ENCODE measurements at places on chromosomes 16 and 17.
A peak's percentile ranks its signal among the peaks of the same experiment; 100 is the strongest.

- DNase-seq, result peak; percentile 58
Measured at GRCh38 chr17:35373984-35374765, 754 bp upstream of the SLFN11 start.

DNA sequence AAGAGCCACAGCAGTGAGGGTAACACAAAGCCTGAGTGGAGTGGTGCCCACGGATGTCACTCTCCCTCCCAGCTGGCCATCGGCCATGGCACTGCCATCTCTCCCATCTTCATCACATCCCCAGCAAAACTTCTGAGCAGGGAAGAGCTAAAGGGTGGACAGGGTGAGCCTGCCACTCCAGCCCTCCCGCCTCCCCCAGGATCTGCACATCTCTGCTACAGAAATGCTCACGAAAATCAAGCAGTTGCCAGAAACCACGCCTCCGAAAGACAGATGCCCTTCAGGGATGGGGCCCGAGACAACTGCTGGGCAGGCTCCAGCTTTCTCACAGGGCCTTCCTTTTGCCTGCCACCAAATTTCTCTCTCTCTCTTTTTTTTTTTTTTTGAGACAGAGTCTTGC, 3.6 kb downstream of the GRIN2C start:
- DNase-seq, result no peak

GRCh38 chr17:79595471-79595870, 15.4 kb downstream of the RBFOX3 start:
- no peak for DNase-seq

DNA sequence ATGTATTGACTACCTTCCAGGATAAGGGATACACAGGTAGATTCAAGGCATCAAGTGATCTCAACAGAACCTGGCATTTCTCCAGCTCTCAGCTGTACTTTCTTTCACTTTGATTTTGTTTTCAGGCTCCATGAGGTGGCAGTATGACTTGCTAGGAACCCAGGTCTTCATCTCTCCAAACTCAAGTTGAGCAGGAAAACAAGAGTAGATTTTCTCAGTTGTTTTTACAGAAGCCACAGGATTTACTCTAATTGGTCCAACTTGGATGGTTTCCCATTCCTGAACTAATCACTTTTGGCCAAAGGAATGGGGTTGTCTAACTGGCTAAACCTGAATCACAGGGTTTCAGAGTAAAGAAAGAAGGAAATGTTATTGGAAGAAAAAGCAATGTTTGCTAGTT, 146.6 kb downstream of the TRIM37 start:
- DNase-seq, result no peak

DNA sequence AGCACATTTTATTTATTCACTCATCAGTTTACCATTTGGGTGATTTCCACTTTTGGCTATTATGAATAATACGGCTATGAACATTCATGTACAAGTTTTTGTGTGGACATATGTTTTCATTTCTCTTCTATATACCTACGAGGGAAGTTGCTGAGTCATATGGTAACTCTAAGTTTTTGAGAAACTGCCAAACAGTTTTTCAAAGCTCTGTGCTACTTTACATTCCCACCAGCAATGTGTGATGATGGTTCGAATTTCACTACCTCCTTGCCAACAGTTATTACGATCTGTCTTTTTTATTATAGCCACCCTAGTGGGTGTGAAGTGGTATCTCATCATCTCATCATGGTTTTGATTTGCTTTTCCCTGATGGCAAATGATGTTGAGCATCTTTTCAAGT, 63.7 kb upstream of the MRTFB start:
- no peak for DNase-seq

DNA sequence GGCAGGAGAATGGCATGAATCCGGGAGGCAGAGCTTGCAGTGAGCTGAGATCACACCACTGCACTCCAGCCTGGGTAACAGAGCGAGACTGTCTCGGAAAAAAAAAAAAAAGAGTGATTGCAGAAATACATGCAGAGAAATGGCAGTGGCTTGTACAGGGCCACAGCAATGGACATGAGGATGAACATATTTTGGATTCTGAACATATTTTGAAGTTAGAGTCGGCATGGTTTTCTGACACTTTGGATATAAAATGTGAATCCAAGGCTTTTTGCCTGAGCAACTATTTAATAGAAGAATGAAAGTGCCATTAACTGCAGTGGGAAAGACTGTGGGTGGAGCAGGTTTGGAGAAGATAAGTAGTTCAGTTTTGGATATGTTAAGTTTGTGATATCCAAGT, 35.8 kb downstream of the CPD start:
- DNase-seq, result no peak

GRCh38 chr17:78718575-78719208, 63.4 kb downstream of the CYTH1 start:
- no peak for DNase-seq

DNA sequence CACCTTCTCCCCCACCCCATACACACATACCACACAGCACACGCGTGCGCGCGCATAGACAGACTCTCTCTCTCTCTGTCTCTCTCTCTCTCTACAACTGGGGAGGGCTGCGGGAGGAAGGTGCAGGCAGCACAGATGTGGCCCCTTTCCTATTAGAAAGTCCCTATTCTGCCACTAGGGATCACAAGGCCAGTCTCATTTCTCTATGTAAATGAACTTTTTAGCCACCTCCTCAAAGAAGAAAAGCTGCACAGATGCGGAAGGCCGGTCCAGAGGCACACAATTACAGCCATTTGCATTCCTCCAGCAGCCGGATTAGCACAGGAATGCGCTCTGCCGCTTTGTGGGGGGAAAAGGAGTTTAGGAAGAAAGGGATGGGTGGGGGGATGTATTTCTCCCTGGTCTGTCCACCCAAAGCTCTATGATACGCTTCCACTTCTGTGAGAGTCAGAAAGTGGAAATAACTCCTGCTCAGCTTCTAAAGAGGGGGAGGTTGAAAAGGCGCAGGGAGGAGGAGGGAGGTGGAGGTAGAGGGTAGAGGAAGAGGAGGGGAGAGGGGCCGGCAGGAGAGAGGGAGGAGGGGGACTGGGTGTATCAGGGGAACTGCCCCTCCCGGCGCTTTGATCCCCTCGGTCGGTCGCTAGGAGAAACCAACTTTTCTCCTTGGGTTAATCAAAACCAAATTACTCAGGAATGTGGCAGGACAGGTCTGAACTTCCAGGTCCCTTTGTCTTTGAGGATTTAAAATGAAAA, 11.7 kb downstream of the ZFHX3 start:
- DNase-seq, result peak; percentile 84

DNA sequence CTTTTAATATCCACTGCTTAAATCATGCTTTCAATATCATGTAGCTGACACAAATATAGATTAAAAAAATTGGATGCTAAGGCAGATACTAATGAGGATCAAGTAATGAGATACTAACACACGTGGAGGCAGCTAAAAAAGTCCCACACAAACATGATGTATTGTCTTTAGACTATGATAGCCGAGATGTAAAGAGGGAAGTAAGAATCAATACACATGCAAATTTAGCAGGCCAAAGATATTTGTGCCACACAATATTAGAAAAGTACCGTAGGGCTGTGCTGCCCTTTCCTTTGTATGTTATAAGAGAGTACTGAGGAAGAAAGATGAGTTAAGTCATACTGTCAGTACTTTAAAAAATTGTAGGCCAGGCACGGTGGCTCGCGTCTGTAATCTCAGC, 51.4 kb upstream of the STAC2 start:
- no peak for DNase-seq

DNA sequence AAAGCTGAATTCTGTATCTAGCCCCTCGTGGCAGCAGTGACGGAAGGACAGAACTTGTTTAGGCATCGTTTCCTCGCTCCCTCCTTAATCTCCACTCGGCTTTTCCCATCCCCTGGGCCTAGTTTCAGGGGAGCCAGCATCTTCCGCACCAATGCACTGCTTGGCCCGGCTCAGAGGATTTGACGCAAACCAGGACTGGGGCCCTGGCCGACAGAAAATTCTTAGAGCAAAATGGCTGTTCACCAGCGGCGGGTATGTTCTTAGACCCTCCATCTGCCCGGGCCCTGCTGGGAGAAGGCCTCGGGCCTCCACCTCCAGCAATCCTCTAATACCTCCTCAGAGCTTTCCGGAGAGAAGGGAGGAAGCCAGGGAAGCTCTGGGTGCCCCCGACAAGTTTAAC, 54.6 kb downstream of the TBC1D16 start:
- DNase-seq, result peak; percentile 20

GRCh38 chr17:68511254-68511670, 968 bp upstream of the PRKAR1A start:
- no peak for DNase-seq

- no peak for DNase-seq
Measured at GRCh38 chr16:69260506-69260905, 50.6 kb upstream of the VPS4A start.

- DNase-seq, result no peak
Measured at GRCh38 chr17:44637066-44637465, 19.2 kb upstream of the MEIOC start.

GRCh38 chr16:35171106-35171505, 1711.7 kb downstream of the TP53TG3F start:
- DNase-seq, result no peak

DNA sequence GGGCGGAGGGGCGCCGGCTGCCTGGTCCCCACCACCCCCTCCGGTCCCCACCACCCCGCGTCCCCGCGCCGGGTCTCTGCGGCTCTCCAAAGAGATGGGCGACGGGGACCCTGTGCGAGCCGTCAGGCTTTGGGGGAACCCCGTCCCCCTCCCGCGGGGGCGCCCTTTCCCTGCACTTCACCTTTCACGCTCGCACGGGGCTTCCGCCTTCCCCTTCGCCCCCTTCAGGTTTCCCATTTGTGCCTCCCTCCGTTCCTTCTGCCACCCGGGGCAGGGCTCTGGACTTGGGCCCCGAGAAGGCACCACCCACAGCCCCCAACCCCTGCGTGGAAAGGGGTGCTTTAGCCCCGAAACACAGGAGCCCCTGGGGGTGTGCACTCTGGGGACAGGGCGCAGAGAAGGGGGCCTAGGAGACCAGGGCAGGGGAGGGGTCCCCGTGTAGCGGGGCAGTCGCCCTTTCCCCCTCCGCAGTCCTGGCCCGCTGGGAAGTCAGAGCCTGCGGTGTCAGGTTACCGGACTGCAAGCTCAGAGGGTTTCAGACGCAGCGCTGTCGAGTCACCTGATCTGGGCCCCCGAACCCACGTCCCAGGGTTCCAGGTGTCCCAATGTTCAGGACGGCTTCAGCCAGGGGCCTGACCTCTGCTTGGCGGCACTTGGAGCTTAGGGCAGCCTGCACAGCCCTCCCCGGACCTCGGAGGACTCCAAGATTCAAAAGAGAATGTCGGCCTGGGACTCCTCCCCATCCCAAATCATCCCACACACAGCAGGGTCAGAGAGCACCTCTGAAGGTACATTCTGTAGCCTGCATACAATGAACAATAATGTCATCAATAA, 6.7 kb upstream of the CCDC92B start:
- peak; percentile 94 for DNase-seq

DNA sequence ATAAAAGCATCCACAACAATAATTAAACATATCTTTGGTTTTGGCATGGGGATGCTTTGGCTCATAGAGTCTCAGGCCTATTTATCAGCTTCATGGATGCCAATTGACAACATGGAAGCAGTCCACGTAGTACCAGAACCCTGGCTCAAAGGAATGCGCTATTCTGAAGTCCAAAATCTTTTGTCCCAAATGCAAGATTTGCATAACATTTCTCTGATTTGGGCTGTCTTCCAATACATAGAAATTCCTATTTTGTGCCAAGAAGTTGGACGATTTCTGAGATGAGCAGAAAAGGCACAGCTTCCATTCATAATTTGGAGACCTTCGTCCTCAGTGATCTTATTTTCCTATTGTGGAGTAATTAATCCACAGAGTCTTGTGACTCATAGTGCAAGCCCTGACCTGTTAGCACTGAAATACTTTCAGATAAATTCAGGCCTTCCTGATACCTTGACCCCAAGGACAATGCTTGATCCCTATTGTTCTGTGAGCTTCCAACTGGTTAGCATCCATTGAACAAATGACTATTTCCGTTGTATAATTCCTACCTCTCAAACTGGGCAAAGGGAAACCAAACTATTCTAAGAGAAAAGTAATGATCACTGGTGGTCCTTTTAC, 78.4 kb upstream of the CDH11 start:
- no peak for DNase-seq

DNA sequence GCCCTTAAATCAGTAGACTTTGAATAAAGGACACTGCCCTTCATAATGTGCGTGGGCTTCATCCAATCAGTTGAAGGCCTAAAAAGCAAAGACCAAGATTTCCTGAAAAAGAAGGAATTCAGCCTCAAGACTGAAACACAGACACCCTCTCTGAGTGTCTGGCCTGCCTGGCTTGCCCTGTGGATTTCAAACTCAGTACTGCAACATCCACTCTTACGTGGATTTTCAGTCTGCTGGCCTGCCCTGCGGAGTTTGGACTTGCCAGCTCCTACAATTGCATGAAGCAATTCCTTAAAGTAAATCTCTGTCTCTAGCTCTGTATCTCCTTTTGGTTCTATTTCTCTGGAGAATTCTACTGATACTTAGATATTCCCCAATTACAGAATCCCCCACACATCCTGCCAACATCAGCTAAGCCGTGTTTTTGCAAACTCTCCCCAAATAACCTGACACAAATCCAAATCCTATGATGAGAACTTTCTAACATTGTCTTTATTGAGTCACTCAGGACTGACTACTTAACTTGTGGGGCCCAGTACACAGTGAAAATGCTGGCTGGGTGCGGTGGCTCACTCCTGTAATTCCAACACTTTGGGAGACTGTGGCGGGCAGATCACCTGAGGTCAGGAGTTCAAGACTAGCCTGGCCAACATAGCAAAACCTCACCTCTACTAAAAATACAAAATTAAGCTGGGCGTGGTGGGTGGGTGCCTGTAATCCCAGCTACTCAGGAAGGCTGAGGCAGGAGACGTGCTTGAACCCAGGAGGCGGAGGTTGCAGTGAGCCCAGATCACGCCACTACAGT, 7.2 kb upstream of the TNFRSF17 start:
- no peak for DNase-seq

- no peak for DNase-seq
Measured at GRCh38 chr16:63530208-63530607, 1494.0 kb upstream of the CDH8 start.

GRCh38 chr16:16015849-16016248, 66.4 kb downstream of the ABCC1 start:
- no peak for DNase-seq

DNA sequence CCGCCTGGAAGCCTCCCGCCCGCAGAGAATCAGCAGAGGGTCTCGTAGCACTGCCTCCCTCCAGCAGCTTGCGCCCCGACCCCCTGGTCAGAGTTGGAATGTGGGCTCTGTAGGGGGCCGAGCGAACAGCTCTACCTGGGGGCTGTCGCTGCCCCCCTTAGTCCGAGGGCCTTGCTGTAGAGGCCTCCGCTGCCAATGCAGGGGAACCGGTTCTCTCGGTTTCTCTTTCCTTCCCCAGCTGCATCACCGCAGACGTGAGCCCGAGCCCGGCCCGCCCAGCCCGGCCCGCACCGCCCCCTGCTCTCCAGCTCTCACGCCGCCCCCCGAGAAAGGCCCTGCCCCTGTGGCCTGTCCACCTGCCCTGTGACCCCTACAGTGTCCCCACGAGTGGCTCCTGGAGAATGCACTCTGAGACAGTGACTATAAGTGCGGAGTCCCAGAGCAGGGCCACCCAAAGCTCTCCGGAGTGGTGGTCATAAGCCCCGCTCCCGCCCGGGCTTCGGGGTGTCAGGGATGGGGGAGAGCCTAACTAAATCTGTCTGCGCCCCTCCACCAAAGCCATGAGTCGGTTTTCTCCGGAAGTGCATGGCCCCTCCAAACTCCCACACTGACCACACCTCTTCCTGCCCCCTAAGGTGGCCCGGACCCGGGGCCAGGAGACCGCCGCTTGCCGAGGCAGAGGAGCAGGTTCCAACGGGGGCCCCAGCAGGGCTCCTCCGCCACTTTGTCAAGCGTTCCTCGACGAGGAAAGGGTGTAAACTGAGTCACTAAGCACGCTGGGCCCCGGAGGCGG, 1.7 kb downstream of the ARHGAP27 start:
- peak; percentile 89 for DNase-seq

- no peak for DNase-seq
Measured at GRCh38 chr17:78450696-78451345, 72.4 kb downstream of the PGS1 start.

All from H9 (cell line).